ENCODE measurements at places on chromosomes 5 and 9.

GRCh38 chr5:10756549-10756948, 4.5 kb downstream of the DAP start:
- DNase-seq: no peak

DNA sequence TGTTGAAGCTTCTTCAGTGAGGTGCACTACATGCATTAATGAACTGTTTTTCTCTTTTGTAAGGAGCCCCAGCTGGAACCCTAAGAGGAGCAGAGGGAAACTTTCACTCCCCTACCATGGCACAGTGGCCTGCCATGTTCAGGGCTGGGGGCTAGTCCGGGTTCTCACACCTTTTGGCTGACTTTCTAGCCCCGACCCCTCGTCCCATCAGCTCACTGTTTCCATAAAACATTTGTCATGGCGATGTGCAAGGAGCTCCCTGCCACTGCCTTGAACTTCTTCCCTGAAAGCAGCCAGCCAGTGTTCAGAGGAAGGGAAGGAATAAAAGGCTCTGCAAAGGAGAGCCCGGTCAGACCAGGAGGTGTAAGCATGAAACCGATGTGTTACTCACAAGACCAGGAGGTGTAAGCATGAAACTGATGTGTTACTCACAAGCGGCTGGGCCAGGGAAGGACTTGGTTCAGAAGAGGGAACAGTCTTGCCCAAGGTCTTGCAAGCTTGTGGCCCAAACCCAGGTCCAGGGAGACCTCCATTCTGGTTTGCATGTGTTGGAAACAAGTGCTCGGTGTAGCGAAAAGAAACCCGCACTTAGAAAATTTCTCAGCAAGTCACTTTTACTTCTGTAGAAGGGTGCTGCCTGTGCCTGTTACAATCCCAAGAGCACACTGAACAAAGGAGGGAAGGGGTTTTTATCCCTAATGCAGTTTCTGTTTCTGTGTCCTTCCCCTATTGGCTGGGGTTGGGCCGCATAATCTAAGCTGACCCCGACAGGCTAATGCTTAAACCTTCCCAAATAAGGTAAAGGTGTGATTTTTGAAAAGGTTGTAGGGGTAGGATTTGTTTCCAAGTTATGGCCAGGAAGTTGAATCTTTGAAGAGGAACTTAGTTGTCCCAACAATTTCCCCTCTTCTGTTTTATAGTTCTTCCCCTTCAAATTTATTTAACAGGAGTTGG, 3.4 kb upstream of the ABO start:
- DNase-seq: no peak

DNA sequence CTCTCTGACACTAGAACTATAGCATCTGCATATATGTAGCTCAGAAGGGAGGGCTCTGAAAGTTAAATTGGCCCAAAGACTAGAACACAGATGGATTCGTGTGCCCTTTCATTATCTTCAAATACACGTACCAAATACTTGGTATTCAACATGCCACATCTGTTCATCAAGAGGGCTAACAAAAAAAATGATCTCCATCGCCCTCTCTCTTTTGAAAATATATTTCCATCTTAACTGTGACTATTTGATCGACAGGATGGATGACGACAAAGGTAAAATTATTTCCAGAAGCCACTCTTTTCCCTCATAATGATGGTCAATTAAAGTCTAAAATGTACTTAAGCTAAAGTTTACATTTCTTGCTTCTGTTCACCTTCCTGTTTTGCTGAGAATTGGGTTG, 77.0 kb downstream of the SEMA6A start:
- DNase-seq: no peak

- DNase-seq: no peak
Observed at GRCh38 chr5:9356351-9356825, 189.5 kb downstream of the SEMA5A start.

- DNase-seq: no peak
Observed at GRCh38 chr5:157126-157715, 34.1 kb upstream of the LRRC14B start.

GRCh38 chr5:57600321-57600720, 117.7 kb upstream of the ACTBL2 start:
- DNase-seq: no peak

DNA sequence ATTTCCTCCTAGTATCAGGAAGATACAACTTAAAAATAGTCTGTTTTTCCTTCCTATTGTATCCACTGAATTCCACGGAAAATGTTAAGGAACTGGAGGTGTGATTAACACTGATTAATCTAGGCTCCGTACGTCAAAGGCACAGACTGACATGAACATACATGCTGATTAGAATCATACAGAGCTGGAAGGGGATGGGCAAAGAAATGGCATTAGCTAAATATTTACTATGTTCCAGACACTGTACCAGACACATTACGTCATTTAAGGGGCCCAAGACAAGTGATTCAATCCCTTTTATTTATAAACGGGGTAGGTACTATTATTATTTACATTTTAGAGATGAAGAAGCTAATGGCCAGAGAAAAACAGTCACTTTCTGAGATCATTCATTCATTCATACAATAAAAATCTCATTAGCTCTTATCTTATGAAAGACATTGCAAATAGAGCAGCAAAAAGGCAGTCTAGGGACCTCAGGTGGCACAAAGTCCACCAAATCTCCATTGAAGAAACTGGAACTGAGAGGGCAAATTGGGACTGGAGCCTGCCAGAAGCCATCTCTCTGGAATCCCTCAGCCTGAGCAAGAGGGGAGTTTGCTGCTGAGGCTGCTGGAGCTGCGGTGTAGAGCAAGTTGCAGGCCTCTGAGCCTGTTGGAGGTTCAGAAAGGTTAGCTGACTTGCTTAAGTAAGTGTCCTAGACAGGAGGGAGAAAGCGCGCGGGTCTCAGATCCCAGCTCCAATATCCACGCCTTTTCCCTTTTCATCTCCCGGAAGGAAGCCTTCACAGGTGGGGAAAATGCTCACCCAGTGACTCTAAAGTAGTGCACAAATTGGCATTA, 1.6 kb upstream of the TGFBR1 start:
- DNase-seq: no peak

All from T-helper 2 cell (primary cell).